ENCODE measurements at places on chromosomes 3 and 15.

- DNase-seq, result no peak
Observed at GRCh38 chr3:35679409-35680080, 40.2 kb downstream of the ARPP21 start.

- no peak for DNase-seq
Observed at GRCh38 chr3:130558366-130558765, 41.4 kb downstream of the COL6A6 start.

DNA sequence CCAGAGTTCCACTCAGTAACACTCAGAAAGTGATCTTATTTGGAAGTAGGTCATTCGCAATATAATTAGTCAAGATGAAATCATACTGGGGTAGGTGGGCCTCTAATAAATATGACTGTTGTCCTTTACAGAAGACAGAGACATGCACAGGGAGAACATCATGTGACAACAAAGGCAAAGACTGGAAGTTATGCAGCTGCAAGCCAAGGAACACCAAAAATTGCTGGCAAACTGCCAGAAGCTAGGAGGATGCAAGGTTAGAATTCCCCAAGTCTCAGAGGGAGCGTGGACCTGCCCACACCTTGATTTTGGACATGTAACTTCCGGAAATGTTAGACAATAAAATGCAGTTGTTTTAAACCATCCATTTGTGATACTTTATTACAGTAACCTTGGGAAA, 471.5 kb upstream of the AGTR1 start:
- no peak for DNase-seq

DNA sequence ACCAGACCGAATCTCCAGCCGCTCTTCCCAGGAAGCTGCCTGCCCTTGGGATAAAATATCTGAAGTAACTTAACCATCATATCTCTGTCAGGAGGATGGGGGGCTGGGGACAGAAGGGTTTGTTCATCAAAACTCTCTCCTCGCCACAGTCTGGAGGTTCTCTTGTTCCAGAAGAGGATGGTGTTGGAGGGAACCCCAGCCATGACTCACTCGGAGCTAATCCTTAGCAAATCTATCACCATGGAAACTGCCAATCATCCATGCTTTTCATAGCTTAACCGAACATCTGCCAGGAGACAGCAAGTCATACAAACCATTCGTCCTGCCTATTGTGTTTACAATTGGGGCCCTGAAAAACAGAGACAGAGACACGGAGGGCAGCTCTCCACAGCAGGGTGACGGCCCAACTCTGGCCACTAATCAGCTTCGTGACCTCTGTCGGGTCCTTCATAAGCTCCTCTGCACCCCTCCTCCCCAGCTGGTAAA, 73.8 kb upstream of the HEG1 start:
- no peak for DNase-seq

DNA sequence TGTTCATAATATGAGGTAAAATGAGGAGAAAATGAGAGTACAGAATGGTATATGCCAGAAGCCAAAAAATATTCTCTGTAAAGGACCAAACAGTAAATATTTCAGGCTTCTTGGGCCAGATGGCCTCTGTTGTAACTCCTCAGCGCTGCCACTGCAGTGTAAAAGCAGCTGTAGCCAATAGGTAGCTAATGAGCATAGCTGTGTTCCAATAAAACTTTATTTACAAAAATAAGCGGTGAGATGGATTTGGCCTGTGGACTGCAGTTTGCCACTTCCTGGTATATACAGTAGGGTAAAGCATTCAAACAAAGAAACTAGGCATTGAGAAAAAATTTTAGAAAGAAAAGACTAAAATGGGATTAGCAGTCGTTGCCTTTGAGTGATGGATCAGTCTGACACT, 51.5 kb downstream of the BFSP2 start:
- no peak for DNase-seq

DNA sequence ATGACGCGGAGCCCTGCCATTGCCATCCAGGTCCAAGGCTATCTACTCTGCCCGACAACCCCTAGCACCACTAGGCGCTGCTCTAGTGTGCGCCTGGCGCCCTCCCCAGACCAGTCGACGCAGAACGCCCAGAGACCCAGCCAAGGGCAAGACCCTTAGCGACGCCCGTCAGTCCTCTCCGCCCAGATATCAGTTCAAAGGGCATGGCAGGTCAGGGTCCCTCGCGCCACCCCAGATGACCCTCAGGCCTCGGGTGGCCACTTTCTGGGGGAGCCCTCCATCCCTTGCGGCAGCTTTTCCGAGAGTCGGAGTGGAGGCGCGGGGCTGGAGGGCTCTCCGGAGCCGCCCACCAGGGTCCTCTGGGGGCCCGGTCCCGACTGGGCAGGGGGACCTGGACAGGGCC, 371 bp upstream of the CLSTN2 start:
- DNase-seq, result peak; percentile 94

DNA sequence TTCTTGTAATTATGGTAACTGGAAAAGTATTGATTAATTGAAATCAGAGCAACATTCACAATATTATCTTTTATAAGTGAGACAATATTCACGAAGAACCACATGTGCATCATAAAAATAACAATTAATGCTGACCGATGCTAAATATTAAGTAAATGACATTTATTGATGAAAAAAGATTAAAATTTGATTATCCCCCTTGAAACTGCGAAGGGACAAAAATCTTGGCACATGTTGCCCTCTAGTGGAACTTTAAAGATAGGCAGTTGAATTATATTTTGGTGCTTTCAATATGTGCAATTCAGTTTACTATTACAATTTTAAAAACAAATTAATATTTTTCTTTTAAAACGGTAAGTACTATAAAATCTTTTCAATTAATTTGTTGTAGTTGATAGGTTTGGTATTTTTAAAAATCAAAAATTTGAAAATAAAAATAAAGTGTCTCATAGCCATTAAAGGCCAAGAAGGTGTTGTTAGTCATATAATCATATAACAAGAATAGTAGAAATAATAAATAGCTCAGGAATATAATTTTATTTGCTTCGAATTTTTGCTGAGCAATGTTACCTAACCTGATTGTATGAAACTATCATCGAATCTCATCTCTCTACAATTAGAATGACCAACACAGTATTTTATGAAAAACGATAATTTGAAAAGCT, 270.2 kb downstream of the ROBO1 start:
- no peak for DNase-seq

- DNase-seq, result no peak
Observed at GRCh38 chr15:39934397-39935071, 619 bp downstream of the EIF2AK4 start.

GRCh38 chr3:120284747-120285507, at the start of gene GPR156:
Gene GPR156, minus strand, starts transcription at chr3:120285222. Its CDS starts 41,124 bp downstream, at chr3:120244098.
- peak; percentile 61 for DNase-seq

DNA sequence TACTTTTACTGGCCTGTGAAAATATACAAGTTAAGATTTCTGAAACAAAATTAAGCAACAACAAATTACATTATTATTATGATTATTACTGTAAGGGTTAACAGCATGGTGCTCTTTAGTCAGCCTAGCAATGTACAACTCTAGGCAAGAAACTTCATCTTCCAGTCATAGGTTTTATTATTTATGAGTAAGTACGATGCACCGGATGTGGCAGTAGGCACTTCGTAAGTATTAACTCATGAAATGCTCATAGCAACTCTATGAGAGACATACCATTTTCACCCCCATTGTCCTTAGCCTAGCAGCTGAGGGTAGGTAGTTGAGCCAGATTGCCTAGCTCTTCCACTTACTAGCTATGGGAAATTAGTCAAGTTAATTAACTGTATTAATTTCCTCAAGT, 68.0 kb upstream of the PTPRG start:
- DNase-seq, result no peak

- peak; percentile 79 for DNase-seq
Observed at GRCh38 chr3:150248116-150248887, 159.8 kb upstream of the TSC22D2 start.

DNA sequence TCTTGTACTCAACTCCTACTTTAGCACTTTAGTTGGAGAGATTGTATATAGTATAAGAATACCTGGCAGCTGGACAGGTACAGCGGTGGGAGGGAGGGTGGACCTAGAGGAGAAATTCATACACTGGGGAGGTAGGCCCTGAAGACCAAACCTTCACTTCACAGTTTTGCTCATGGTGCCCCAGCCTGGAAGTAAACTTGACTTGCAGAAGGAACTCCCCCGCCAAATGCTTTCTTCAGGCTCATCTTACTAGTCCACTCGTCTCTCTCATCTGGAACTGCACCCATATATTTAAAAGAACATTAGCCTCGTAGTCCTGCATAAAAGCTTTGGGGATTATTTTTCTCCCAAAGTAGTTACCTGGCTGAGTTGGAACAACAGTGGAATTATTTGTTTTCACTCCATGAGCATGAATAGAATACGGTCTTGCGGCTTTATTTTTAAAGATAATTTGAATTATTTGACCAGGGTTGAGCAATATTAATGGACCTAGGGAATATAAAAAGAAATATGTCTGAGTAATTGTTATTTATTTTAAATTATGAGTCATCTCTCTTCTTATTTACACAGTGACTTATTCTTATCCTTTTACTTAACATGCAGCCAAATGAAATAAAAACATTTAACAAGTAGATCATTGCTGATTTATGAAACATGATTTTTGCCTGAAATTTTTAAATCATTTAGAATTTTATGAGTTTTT, 25.5 kb upstream of the CP start:
- DNase-seq, result no peak
